ENCODE measurements at places on chromosomes 12 and 14. TPM values are rescaled to one million over a fixed set of nuclear protein-coding genes. Genes with fewer than 3 reads are reported as not detected.

Gene SERPINA10
- not detected for total RNA-seq

Gene KLHL33
- total RNA-seq = 0.18 TPM

Gene TSFM
- 24.3 TPM for total RNA-seq

Gene TMED10
- total RNA-seq = 262 TPM

Gene NR1H4
- total RNA-seq = 0.37 TPM

Gene GALNT6
- total RNA-seq = 1.4 TPM

Gene RITA1
- total RNA-seq = 17.7 TPM

Gene COL2A1
- not detected for total RNA-seq
